Right renal pelvis (tissue), 4 donors: ENCODE measurements at places on chromosomes 7 and 10.

DNA sequence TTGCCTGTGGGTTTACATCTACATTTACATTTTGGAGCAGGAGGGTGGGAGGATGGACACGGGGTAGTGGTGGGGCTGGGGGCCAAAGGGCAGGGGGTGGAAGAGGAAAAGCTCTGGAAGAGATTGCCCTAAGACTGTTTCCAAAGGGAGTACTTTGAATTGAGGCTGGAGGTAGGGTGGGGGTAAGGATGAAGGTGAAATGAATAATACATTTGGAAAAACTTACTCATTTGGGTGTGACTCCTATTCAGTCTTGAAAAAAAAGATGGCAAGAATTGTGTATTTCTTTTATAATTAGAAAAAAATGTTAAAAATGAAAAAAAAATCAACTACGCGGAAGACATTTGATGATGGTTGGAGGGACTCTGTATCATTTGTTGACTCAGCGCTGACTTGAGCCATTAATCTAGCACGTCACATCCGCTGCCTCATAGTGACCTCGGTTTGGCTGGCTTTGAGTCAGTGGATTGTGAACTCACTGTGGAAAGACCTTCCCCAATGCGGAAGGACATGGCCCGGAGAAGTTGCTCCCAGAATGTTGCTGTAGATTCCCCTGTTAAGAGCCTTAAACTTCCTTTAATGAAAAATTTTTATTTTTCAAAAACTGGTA is 2.8 kb downstream of the FAM180A start:
- DNase-seq = no peak

- no peak for DNase-seq
Observed at GRCh38 chr10:89670926-89671325, 25.9 kb upstream of the PANK1 start.

DNA sequence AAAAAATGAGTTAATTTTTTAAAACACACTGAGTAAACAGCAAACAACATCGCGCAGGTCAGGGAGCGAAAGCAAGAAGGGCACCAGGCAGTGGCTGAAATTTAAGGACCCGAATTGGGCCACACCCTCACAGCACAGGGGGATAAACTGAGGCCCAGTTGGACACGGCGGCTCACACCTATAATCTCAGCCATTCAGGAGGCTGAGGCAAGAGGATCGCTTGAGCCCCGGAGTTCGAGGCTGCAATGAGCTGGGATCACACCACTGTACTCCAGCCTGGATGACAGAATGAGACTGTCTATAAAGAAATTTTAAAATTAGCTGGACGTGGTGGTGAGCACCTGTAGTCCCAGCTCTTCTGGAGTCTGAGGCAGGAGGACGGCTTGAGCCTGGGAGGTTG is 69.6 kb downstream of the PDGFA start:
- no peak for DNase-seq

DNA sequence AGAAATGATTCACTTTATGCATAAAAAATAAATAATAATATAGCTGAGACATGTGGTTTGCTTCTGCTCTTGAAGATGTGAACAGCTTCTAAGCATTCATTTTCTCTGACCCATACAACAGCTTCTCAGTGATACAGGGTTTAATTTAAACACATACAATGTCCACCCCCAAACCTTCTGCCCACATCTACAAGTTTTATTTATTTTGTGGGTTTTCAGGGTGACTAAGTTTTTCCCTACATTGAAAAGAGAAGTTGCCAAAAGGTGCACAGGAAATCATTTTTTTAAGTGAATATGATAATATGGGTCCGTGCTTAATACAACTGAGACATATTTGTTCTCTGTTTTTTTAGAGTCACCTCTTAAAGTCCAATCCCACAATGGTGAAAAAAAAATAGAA is 17.2 kb downstream of the INHBA start:
- DNase-seq = no peak
